Left ventricle myocardium inferior (tissue), 1 donor: ENCODE measurements at places on chromosomes 16 and 17. TPM values are rescaled to one million over a fixed set of nuclear protein-coding genes. Genes with fewer than 3 reads are reported as not detected.

GRCh38 chr17:78884148-78884825 lies 18.7 kb downstream of the CEP295NL start:
- no peaks in the 10 kb centered on the region for H3K27me3 ChIP-seq
- no peaks in the 10 kb centered on the region for H3K36me3 ChIP-seq
- DNase-seq, result no peak
- peaks cover 85% of the 10 kb centered on the region for H3K4me1 ChIP-seq
- peak overlapping the region; percentile 99 for H3K27ac ChIP-seq
- peak overlapping the region; percentile 59 for H3K4me3 ChIP-seq

- DNase-seq, result no peak
- peaks cover 5% of the 10 kb centered on the region for H3K36me3 ChIP-seq
- H3K4me3 ChIP-seq, result no peak overlapping the region
- no peak overlapping the region for H3K27ac ChIP-seq
- H3K4me1 ChIP-seq, result no peaks in the 10 kb centered on the region
- peaks cover 8% of the 10 kb centered on the region for H3K27me3 ChIP-seq
Observed at GRCh38 chr17:80122926-80123505, 21.6 kb downstream of the GAA start.

DNA sequence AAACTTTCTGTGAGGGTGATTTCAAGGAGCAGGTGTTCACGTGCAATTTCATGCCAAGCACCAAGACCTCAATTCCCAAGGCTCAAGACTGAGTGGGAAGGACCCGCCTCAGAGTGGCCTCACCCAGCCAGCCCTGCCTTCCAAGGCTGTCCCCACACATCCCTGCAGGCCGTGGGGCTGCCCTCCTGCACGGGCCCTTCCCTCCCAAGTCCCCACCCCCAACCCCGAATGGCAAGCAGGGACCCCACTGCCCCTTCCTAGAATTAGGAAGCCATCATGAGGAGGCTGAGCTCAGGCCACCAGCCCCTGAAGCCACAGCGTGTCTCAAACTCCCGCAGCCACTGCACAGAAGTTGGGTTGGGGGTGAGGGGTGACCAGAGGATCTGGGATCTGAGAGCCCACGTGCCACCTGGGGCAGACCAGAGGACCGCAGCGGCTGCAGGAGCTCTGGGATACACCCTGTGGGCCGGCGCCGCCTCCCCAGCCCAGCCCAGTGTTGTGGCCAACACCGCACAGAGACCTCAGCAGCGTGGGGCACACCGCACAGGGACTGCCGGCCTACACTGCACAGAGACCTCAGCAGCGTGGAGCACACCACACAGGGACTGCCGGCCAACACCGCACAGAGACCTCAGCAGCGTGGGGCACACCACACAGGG lies 20.7 kb downstream of the GNPTG start:
- H3K4me3 ChIP-seq, result no peak overlapping the region
- no peaks in the 10 kb centered on the region for H3K27me3 ChIP-seq
- no peak overlapping the region for H3K27ac ChIP-seq
- no peak for DNase-seq

DNA sequence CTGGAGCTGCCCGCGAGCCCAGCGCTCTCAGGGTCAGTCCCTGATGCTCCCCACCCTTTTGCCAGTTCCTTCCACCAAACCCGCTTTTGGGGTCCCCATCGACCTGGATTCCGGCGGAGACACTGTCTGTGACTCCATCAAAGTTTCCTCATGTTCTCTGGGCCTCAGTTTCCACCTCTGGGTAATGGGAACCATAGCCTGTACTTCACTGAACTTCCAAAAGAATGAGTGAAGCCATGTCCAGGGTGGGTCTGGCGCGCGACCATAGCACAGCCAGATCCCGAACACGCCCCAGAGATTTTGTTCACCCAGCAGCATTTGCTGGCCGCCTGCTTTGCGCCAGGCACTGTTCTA lies 327 bp downstream of the SDR42E2 start:
- DNase-seq, result no peak
- H3K36me3 ChIP-seq, result no peaks in the 10 kb centered on the region
- peaks cover 35% of the 10 kb centered on the region for H3K27me3 ChIP-seq
- H3K4me3 ChIP-seq, result peak overlapping the region; percentile 46

The CDH16 gene
- total RNA-seq, result not detected
